ENCODE measurements at places on chromosomes 2 and 18. TPM values are rescaled to one million over a fixed set of nuclear protein-coding genes. Genes with fewer than 3 reads are reported as not detected.

The ZNF385B gene
- total RNA-seq = not detected

The RAB6D gene
- total RNA-seq = not detected

The ZAP70 gene
- not detected for total RNA-seq

The POTEI gene
- total RNA-seq = not detected

The SERPINB4 gene
- not detected for total RNA-seq

The SP140 gene
- not detected for total RNA-seq

The CDC42EP3 gene
- total RNA-seq = 166 TPM

The ALPP gene
- total RNA-seq = not detected

The ERBB4 gene
- not detected for total RNA-seq

The REG1A gene
- not detected for total RNA-seq

The MPP4 gene
- 3.8 TPM for total RNA-seq

The NOSTRIN gene
- total RNA-seq = not detected

The ACMSD gene
- not detected for total RNA-seq

The TFCP2L1 gene
- total RNA-seq = not detected

The DSEL gene
- 132 TPM for total RNA-seq

The VWC2L gene
- total RNA-seq = not detected

The TCF23 gene
- not detected for total RNA-seq

The TLX2 gene
- not detected for total RNA-seq

The DQX1 gene
- total RNA-seq = not detected

The STON1 gene
- 4.9 TPM for total RNA-seq

The SERPINB13 gene
- total RNA-seq = not detected

The AQP12B gene
- not detected for total RNA-seq

The C2orf78 gene
- total RNA-seq = not detected

The CNGA3 gene
- total RNA-seq = 0.51 TPM

The DYNAP gene
- total RNA-seq = not detected

The MC2R gene
- not detected for total RNA-seq

The NLRC4 gene
- total RNA-seq = not detected

The PAX3 gene
- not detected for total RNA-seq

Data from GM23248 (cell line).